ENCODE measurements at places on chromosomes 7 and 10.

DNA sequence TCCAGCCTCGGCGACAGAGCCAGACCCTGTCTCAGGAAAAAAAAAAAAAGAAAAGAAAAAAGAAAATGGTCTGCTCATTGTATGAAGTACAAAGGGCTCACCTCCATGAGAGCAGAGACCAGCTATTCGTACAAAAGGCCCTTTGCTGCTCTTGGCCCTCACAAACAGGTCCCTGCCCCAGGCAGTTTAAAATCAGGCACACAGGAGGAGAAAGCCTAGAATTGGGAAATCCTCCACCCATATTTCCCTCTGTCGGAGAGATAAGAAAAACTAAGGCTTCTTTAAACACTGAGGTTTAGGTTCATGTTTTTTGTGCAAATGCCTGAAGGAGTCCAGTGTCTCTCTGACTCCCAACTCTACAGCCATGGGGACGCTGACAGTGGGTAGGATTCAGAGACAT is 15.1 kb downstream of the GNA12 start:
- H3K4me3 ChIP-seq: no peak overlapping the region
- no peak for DNase-seq
- H3K36me3 ChIP-seq: no peaks in the 10 kb centered on the region
- H3K27me3 ChIP-seq: no peaks in the 10 kb centered on the region
- H3K27ac ChIP-seq: no peak overlapping the region

- no peaks in the 10 kb centered on the region for H3K4me1 ChIP-seq
- H3K4me3 ChIP-seq: no peak overlapping the region
- no peaks in the 10 kb centered on the region for H3K36me3 ChIP-seq
- no peaks in the 10 kb centered on the region for H3K27me3 ChIP-seq
Observed at GRCh38 chr10:4719036-4719435, 107.0 kb upstream of the AKR1E2 start.

DNA sequence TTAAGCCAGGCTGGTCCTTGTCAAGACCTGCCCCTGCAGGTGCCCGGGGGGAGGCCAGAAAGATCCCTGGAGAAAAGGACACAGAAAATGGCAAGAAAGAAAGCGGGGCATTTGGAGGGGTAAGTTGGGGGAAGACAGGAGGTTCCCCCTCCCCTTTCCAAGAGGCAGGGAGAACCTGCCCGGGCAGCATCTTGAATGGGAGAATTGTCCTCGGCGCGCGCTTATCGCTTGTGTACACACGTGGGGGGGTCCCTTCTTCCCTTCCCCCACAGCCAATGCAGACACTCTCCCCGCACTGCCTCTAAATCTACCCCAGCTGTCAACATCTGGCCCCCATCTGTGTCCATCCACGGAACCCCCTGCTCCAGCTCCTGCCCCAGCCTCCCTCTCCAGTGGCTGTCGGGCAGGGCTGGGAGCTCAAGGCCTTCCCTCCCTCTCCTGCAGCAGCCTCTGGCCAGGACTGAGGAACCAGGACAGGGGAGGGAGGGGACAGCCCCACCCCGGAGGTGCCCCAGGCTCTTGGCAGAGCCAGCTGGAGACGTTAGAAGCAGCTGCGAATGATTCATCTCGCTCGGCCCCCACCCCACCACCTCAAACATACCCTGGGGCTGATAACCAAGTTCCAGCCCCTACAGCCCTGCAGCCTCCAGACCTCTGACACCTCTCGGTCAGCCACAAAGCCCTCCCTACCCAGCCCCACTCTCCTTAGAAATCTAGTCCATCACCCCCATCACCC is 25.3 kb downstream of the EPHB4 start:
- peaks cover 26% of the 10 kb centered on the region for H3K27me3 ChIP-seq
- H3K36me3 ChIP-seq: peaks cover 29% of the 10 kb centered on the region
- H3K4me1 ChIP-seq: peaks cover 46% of the 10 kb centered on the region
- H3K4me3 ChIP-seq: no peak overlapping the region
- peak overlapping the region; percentile 45 for H3K27ac ChIP-seq
- DNase-seq: peak; percentile 75

GRCh38 chr10:71783917-71784678 is 10.8 kb upstream of the VSIR start:
- no peak overlapping the region for H3K4me3 ChIP-seq
- H3K36me3 ChIP-seq: no peaks in the 10 kb centered on the region
- H3K4me1 ChIP-seq: peaks cover 15% of the 10 kb centered on the region
- no peak for DNase-seq
- H3K27me3 ChIP-seq: no peaks in the 10 kb centered on the region

GRCh38 chr10:116742367-116743265 is at the start of gene HSPA12A:
Gene HSPA12A (minus strand): TSS chr10:116742566. CDS start chr10:116742469, 97 bp downstream.
- no peaks in the 10 kb centered on the region for H3K27me3 ChIP-seq
- DNase-seq: peak; percentile 93
- H3K4me1 ChIP-seq: peaks cover 22% of the 10 kb centered on the region
- H3K27ac ChIP-seq: peak within 1 kb of the TSS; percentile 96
- H3K4me3 ChIP-seq: peak within 1 kb of the TSS; percentile 67
- no peaks in the 10 kb centered on the region for H3K36me3 ChIP-seq

DNA sequence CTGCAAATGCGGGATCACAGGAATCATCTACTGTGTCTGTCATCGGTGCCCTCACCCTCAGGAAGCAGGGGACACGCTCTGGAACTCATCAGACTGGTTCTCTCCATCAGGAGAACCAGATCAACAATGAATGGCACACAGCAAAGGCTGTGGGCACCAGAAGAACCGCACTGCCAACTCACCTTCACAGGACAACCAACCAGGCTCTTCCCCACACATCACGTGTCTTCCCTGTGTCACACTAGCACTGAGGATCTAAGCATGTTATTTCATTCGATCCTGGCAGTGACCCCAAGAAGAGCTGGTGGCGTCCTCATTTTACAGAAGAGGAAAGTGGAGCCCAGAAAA is 106.1 kb downstream of the TNS3 start:
- no peaks in the 10 kb centered on the region for H3K36me3 ChIP-seq
- peak overlapping the region; percentile 84 for H3K27ac ChIP-seq
- H3K27me3 ChIP-seq: no peaks in the 10 kb centered on the region
- DNase-seq: no peak

- H3K27me3 ChIP-seq: no peaks in the 10 kb centered on the region
- DNase-seq: no peak
- no peak overlapping the region for H3K27ac ChIP-seq
- H3K4me3 ChIP-seq: no peak overlapping the region
- no peaks in the 10 kb centered on the region for H3K4me1 ChIP-seq
Observed at GRCh38 chr10:1393481-1393880, 337.3 kb downstream of the WDR37 start.

- no peak for DNase-seq
Observed at GRCh38 chr7:155161690-155162089, 91.6 kb downstream of the HTR5A start.

GRCh38 chr7:103048833-103049232 is 25.8 kb downstream of the FBXL13 start:
- H3K36me3 ChIP-seq: no peaks in the 10 kb centered on the region
- H3K27me3 ChIP-seq: no peaks in the 10 kb centered on the region
- DNase-seq: no peak
- no peak overlapping the region for H3K27ac ChIP-seq
- no peaks in the 10 kb centered on the region for H3K4me1 ChIP-seq

DNA sequence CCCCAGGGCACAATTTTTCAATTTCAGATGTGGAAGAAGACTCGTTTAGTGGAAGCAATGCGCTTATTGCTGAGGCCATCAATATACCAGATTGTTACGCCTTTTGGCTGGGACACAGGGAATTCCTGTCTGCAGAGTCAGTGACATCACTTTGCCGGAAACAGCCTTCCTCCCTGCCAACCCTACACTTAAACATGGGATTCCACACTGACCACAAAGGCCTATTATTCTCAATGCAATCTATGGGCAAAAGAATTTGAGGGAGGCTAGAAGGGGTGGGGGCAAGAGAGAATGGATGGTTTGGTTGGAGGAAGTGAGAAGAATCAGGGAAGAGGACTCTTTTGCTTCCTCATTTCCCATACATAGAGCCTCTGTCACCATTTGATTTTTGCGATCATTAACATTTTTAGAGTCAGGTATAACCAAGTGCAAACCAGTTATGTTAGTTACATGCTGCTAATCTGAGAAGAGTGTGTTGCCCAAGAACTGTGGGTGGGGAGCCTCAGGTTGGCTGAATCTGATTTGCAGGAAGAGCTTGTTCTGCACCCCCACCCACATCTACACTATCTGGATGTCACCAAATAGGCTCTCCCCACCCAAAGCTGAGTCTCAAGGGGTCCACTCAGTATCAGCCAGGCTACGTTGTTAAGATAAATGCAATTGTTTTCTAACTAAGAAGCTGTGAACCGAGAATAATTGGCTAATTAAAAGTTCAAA is 58.2 kb downstream of the ENTPD1 start:
- DNase-seq: peak; percentile 85
- no peaks in the 10 kb centered on the region for H3K36me3 ChIP-seq
- H3K27ac ChIP-seq: peak overlapping the region; percentile 44
- no peaks in the 10 kb centered on the region for H3K4me1 ChIP-seq
- H3K4me3 ChIP-seq: no peak overlapping the region

DNA sequence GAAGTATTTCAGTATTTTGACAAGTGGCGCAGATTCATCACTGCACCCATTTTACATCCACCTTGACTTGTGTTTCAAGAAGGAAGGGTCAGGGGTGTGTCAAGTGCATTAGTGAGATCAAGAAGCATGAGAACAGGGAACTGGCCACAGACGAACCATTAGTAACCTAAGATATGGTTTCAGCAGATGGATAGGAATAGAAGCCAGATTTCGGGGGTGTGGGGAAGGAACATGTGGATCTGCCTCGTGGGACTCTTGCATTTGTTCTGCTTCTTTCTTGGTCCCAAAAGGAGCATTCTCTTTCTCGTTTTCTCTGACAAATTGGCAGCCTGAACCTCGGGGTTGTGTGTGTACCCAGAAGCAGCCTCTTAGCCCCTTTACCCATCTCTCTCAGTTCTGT is 9.6 kb downstream of the DENND2A start:
- no peak overlapping the region for H3K4me3 ChIP-seq
- peaks cover 21% of the 10 kb centered on the region for H3K4me1 ChIP-seq
- no peaks in the 10 kb centered on the region for H3K27me3 ChIP-seq

- H3K27ac ChIP-seq: no peak overlapping the region
- H3K27me3 ChIP-seq: no peaks in the 10 kb centered on the region
- no peaks in the 10 kb centered on the region for H3K36me3 ChIP-seq
Observed at GRCh38 chr7:126339813-126340212, 912.9 kb downstream of the GRM8 start.

- no peak overlapping the region for H3K4me3 ChIP-seq
- DNase-seq: no peak
- no peaks in the 10 kb centered on the region for H3K27me3 ChIP-seq
- H3K4me1 ChIP-seq: peaks cover 28% of the 10 kb centered on the region
Observed at GRCh38 chr10:132709471-132709951, 76.4 kb downstream of the NKX6-2 start.

GRCh38 chr7:82264783-82265305 is 178.7 kb downstream of the CACNA2D1 start:
- H3K4me1 ChIP-seq: no peaks in the 10 kb centered on the region
- H3K27me3 ChIP-seq: no peaks in the 10 kb centered on the region
- H3K36me3 ChIP-seq: no peaks in the 10 kb centered on the region
- no peak overlapping the region for H3K27ac ChIP-seq
- H3K4me3 ChIP-seq: no peak overlapping the region
- no peak for DNase-seq

GRCh38 chr10:30589441-30589840 is 40.1 kb downstream of the LYZL2 start:
- no peaks in the 10 kb centered on the region for H3K27me3 ChIP-seq
- DNase-seq: no peak
- no peaks in the 10 kb centered on the region for H3K36me3 ChIP-seq
- H3K4me1 ChIP-seq: no peaks in the 10 kb centered on the region
- no peak overlapping the region for H3K4me3 ChIP-seq
- no peak overlapping the region for H3K27ac ChIP-seq

DNA sequence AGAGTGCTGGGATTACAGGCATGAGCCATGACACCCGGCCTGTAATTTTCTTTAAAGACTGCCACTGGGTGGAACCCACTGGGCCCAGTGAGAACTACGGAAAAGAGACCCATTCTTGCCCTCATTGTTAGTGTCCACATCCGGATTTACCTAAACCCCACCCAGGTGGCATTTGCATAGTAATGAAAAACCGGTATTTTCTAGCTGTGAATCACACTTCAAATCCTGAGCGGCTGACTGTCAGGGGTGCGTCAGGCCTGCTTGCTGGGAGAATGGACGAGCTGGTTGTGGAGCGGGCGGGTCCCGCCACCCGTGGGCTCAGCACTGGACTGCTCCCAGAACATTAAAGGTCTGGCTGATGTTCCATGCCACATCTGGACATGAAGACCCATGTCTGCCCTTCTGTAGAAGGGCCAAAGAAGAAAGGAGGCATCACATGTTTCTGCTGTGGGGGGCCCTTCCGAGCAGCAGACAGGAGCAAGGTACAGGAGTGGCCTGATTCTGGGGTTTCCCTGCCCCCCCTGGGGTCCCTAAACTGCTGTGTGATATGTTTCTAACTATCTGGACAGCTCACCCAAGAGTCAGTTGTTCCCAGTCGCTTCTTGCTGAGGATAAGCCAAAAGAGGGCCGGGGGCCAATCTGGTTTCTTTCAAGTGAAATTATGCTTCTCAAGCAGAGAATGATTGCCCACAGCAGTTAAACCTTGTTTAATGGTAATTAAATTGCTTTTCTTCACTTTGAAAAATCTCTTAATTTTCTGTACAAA is 46.4 kb downstream of the KIAA1217 start:
- no peak overlapping the region for H3K4me3 ChIP-seq
- H3K36me3 ChIP-seq: no peaks in the 10 kb centered on the region
- H3K4me1 ChIP-seq: peaks cover 11% of the 10 kb centered on the region

GRCh38 chr10:32103721-32104120 is 47.5 kb upstream of the KIF5B start:
- H3K27ac ChIP-seq: no peak overlapping the region
- peaks cover 8% of the 10 kb centered on the region for H3K4me1 ChIP-seq
- no peaks in the 10 kb centered on the region for H3K27me3 ChIP-seq
- H3K4me3 ChIP-seq: no peak overlapping the region
- no peak for DNase-seq

DNA sequence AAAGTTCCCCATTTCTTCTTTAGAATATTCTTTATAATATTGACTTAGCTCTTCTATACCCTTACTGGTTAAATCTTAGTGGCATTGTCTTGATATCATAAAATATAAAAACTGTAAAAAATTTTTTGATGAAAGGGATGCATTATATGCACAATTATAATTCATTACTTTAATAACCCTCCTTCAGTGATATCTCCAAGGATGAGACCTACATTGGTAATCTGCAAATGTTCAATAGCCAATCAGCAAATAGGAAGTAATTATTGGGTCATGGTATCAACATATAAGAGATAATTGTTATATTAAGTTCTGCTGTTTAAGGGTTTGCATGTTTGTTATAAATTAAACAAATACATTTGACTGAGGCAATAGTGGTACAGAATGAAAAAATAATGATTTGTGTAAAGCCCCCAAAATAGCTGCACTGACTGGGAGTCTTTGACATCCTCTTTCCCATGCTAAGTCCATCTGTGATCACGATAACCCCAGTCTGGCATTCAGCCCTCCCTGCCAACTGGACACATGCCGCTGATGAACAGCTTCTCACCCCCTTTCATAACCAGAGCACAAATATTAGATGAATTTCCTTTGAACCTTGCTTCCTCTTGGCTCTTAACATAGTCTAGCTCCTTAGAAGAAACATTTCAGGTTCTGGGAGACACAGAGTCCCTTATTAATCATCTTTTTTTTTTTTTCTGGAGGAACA is 169.5 kb downstream of the CPED1 start:
- DNase-seq: no peak
- no peak overlapping the region for H3K4me3 ChIP-seq
- H3K4me1 ChIP-seq: no peaks in the 10 kb centered on the region
- H3K27me3 ChIP-seq: no peaks in the 10 kb centered on the region
- H3K36me3 ChIP-seq: no peaks in the 10 kb centered on the region
- H3K27ac ChIP-seq: no peak overlapping the region

Data from stomach (tissue), 19 donors.